ENCODE measurements at places on chromosomes 1 and 21.

GRCh38 chr1:245330951-245331350 is 176.2 kb downstream of the KIF26B start:
- no peak for DNase-seq

DNA sequence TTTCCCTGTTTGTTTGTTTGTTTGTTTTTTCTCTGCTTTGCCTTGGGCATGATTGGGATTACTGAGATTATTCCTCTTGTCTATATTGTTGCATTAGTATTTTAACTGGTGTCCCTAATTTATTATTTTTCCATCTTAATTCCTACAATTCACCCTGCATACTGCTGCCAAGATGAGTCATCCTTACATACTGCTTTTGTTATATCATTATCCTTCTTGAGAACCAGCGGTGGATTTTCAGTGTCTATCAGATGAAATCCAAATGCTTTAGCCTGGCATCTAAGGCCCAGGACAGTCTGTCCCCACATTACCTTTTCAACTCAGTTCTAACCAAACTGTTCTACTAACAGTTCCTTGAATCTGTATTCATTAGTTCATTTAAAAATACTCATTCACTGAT is 101.7 kb downstream of the OLFML2B start:
- DNase-seq = peak; percentile 63

DNA sequence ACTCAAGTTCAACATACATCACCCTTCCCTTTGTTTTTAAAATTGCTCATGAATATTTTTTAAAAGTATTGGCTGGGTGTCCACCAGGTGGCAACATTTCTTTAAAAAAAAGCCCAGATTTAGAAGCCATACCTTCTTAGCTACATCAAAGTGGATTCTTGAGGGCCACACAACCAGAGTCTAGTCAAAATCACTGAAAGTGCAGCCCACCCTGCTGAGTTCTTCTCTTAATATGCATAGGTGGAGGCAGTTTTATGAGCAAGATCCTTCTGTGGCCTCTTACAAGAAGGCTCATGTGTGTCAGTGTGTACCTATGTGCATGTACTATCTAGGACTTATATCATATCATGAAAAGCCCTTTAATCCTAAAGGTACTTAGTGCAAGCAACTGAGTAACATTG is 16.9 kb upstream of the GNG12 start:
- DNase-seq = peak; percentile 75

DNA sequence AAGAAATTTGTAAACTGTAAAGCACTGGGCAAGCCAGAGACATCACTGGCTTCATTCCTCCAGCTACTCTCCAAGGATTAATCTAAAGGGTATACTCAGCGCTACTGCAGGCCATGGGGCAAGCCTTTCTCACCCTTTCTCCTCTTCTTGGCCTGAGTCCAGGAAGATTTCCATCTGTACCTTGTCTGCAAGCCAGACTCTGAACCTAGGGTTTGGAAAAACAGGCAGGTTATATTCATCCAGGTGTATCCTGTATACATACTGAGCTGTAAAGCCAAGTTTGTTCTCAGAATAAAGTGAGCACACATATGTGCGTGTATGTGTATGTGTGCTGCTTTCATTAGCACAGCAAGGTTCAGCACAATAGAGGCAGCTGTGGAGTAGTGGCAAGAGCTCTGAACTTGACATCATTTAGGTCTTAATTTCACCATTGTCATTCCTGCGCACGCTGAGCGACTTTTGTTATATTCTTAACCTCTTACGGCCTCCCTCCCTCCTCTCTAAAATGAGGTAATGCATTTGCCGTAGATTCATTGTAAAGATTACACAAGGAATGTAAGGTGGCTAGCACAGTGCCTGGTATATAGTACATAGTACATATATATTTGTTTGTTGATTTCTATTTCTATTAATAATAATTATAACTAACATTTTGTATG is 128.1 kb upstream of the JUN start:
- no peak for DNase-seq

DNA sequence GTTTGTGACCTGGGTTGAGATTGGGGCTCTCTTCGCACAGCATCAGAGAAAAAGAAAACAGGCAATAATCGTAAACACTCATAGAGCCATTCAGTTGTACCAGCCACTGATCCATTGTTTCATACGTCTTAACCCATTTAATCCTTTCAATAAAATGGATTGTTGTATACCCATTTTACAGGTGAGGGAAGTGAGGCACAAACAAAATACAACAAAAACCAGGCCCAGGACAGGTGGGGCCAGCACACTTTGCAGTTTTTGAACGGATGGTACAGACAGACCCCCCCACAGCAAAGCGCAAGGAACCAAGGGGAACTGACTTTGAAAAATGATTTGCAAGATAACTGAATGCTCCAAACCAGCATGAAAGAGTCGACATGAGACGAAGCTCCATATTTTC is 4.3 kb upstream of the FHAD1 start:
- no peak for DNase-seq

DNA sequence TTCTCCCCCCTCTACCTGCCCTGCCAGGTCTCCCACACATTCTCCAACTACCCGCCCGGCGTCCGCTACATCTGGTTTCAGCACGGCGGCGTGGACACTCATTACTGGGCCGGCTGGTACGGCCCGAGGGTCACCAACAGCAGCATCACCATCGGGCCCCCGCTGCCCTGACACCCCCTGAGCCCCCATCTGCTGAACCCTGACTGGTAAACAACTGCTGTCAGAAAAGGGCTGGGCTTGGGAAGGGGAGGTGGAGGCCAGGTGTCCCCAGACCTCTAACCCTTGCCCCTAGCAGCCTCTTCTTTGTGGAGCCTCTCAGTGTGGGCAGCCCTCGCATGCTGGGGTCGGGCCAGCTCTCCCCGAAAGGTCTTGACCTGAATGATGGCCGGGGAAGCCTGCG is 2.9 kb upstream of the FBXO6 start:
- DNase-seq = no peak

DNA sequence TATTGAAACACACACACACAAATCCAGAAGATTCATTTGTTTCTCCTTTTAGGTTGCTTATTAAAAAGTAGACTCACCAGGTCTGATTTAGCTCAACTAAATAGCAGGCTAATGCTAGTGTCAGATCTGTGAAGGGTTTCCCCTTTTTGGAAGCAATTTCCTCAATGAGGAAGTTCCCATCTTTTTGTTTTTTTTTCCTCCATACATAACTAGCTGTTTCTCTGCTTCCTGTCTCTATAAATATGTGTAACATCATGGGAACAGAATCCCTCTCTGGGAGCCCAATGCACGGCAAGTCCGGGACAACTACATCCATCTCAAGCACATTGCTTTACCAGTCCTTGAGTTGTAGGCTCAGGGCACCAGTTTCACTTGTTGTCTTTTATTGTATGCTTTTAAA is 1421.1 kb downstream of the PLA2G4A start:
- DNase-seq = no peak

DNA sequence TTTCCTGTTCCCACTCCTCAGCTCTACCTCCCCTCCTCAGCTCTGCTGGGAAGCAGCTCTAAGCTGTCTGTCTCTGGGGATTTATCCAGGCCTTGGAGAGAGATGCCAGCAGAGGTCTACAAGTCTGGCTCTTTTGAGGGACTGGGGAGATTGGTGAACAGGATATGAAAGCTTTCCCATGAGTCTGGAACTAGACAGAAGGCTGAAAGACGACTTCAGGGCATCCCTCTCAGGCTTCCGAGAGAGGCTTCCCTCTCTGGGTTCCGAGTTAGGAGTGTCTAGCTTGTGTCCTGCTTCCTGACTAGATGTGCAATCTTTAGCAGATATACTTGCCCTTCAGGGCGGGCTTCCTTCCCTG is 733 bp downstream of the TMEM35B start:
- peak; percentile 51 for DNase-seq

DNA sequence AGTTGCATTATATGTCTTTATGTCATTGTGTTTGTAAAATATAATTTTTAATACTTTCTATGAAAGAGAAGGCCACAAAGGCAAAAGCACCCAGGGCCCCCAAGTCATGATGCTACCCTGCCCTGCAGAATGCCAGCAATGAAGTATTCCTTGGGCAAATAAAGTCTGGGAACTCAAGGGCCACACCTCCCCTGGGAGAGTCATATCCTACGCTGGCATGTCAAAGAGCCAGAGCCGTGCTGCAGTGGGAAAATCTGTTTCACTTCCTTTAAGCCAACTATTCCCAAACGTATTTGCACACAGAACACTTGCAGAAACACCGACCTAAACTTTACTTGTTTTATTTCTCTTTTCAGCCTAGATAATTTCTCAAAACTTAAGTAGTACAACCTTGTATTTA is 98.4 kb upstream of the KAZN start:
- DNase-seq = no peak

DNA sequence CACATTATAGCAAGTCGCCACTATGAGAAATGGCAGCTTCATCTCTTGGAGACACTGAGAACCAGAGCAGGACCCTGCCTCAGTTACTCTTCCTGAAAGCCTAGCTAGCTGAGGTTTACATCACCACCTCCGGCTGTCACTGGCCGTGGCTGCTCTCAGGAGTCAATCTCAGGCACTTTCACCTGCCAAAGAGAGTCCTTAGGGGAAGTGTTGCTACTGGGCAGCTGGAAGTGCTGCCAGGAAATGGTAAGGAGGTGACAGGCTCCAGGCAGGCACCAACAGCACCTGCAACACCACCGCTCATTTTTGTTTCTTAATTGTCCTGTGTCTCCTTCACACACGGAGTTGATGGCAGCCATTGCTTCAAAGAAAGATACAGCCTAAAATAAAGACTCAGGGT is 92.5 kb downstream of the DSCAM start:
- DNase-seq = no peak

DNA sequence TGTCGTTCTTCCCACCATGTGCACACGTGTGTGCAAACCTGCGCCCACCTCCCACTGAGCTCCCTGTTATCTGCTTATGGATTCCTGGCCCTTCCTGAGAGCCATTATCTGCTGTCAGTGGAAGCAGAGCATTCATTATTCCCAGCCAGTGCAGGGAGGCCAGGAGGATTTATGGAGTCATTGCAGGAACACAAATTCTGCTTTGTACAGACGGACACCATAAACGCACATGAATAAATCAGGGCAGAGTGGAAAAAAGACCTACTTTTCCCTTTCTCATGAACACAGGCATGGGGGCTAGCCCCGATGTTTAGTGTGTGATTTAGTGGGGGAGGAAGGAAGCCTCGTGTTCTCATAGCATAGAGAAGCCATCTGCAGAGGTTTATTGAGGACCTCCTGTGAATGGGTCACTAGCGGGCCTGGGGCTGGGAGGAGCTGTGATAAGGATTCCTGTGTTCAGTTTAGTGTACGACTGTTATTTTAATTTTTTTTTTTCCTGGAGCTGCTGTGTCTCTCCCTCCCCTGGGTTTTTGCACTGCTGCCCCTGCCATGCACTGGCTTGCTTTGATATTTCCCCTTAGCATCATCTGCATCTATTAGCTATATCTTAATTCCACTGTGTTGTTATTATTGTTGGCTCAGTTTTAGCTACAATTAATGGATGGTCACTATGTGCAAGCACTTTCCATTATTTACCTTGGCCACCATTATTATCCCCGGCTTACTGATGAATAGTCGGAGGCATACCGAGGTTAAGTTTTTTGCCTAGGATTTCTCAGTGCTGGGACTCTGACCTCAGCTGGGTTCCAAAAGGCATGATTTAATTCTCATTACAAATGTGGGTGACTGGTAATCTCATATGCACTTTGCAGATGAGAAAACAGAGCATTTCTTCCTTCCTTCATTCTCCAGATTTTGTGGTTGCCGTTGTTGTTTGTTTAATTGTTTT is 33.0 kb downstream of the HUNK start:
- DNase-seq = no peak

- peak; percentile 30 for DNase-seq
Measured at GRCh38 chr1:224245188-224245587, 62.1 kb downstream of the DEGS1 start.

GRCh38 chr21:42839271-42840231 is 39.8 kb downstream of the WDR4 start:
- DNase-seq = no peak

- no peak for DNase-seq
Measured at GRCh38 chr1:57984277-57984676, 560.4 kb upstream of the DAB1 start.

DNA sequence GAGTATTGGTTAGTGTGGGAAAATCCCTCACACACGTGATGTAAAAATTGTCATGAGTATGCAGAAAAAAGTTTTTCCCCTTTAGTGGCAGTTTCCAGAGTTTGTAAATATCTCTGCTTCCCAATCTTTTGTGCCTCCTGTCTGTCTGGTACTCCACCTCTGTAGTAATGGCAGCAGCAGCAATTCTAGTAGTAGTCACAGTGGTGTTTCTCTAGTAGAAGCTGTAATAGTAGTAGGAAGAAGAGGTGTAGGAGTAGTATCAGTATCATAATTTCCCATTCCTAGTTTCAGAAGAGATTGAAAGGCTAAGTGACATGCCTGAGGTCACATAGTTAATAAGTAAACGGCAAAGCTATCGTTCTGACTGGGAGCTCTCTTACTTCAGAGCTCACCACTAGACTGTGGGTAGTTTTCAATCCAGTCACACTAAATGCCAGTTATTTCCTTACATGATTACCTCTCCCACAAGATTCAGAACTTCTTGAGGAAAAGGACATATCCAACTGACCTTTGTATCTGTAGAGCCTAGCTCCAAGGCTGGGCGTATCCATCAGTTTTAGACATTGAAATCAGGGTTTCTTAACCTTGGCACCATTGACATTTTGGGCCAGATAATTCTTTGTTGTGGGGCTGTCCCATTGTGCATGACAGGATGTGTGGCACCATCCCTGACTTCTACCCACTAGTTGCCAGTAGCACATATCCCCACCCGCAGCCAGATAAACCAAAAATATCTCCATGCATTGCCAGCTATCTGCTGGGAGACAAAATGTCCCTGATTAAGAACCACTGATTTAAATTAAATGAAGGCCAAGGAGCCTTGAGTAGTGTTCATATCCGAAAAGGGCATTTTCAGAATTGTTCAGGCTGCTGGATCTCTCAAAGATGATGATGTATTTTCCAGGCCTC is 135.9 kb downstream of the FGGY start:
- no peak for DNase-seq

DNA sequence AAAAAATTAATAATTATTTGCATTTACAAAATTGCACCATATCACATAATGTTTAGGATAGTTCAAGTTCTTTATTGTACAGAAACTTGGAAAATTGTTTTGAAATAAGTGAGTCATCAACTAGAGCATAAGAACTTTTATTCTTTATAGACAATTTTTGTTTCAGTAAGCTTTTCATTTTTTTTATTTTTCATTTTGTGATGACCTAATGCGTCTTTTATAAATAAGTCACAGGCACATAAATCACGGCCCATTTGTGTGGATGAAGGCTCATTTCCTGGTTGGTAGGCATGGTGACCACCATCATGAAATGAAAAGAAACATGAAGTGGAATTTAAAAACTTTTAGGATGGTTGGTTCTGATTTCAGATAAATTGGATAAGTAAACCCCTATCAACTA is 39.3 kb downstream of the SPAG17 start:
- no peak for DNase-seq

GRCh38 chr1:239987103-239987745 is 104.5 kb upstream of the FMN2 start:
- peak; percentile 60 for DNase-seq

- DNase-seq = no peak
Measured at GRCh38 chr1:10973956-10974881, 38.2 kb upstream of the TARDBP start.

GRCh38 chr1:25134801-25135461 is 97.4 kb downstream of the SYF2 start:
- no peak for DNase-seq

GRCh38 chr1:108661030-108661609 is at the start of gene HENMT1:
HENMT1 (minus strand) TSS chr1:108661093; CDS start chr1:108659884, 1,209 bp downstream.
- peak; percentile 74 for DNase-seq

- no peak for DNase-seq
Measured at GRCh38 chr1:37398096-37398495, 76.3 kb upstream of the ZC3H12A start.

- DNase-seq = peak; percentile 65
Measured at GRCh38 chr1:197399755-197400521, 131.9 kb downstream of the CRB1 start.

All from cardiac fibroblast (primary cell).